GM23248 (cell line): ENCODE measurements at places on chromosomes 6 and 20.

- peak; percentile 17 for DNase-seq
Measured at GRCh38 chr6:54920628-54921027, 74.1 kb downstream of the FAM83B start.

DNA sequence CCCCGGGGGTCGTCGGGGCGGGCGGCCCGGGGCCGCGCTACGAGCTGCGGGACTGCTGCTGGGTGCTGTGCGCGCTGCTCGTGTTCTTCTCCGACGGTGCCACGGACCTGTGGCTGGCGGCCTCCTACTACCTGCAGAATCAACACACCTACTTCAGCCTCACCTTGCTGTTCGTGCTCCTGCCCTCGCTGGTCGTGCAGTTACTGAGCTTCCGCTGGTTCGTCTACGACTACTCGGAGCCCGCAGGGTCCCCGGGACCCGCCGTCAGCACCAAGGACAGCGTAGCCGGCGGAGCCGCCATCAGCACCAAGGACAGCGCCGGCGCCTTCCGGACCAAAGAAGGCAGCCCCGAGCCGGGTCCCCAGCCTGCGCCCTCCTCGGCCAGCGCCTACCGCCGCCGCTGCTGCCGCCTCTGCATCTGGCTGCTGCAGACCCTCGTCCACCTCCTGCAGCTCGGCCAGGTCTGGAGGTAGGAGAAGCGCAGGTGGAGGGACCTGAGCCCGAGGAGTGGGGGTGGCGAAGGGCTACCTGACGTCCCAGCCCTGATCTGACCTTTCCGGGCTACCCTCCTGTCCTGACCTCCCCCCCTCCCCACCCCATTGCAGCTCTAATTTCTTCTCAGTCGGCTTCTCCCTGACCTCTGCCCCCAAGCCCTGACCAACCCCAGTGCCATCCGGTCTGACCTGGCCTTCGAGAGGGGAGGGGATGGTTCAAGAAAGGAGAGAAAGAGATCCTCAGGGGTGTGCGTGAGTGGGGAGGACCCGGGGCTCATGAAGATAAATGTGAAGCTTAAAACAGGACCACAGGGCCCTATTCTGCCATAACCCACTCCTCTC, 558 bp downstream of the XKR7 start:
- peak; percentile 74 for DNase-seq

DNA sequence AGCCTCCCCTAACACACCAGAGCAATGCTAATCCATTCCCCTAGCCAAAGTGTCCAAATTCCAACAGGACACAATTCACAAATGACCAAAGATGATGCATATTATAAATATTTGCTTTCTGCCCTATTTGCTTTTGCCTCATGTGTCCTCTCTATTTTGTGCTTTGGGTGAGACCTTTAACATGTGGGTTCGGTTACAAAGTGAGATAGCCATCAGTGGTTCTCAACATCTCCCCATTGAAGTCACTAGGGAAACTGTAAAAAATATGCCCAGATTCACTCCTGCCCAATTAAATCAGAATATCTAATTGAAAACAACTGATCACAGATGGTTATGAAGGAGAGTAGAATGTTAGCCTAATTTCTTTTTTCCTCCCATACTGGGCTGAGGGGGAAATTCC, 159.2 kb downstream of the MTFR2 start:
- peak; percentile 43 for DNase-seq

DNA sequence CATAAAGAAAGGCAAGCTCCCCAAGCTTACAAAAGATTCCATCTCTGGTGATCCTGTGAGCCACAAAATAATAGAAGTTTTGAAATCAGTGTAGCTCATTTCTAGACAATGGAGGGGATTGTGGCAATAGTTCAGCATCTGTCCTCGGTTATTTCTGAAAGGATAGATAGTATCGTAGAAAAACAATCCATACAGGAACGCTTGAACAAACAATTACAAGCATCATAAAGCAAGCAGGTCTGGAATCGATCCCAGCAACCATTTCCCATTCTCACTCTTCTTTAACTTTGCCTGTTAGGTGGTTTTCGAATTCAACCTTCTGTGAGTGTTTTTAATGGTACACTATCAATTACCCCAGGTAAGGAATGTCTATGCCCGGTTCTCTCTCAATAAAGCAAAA, 931.1 kb downstream of the KIF16B start:
- DNase-seq = no peak

GRCh38 chr20:5282561-5282960, 34.2 kb downstream of the PROKR2 start:
- DNase-seq = no peak

GRCh38 chr6:145756170-145756662, 20.9 kb upstream of the EPM2A start:
- DNase-seq = peak; percentile 79

- no peak for DNase-seq
Measured at GRCh38 chr6:44727651-44728630, 340.4 kb downstream of the CDC5L start.

DNA sequence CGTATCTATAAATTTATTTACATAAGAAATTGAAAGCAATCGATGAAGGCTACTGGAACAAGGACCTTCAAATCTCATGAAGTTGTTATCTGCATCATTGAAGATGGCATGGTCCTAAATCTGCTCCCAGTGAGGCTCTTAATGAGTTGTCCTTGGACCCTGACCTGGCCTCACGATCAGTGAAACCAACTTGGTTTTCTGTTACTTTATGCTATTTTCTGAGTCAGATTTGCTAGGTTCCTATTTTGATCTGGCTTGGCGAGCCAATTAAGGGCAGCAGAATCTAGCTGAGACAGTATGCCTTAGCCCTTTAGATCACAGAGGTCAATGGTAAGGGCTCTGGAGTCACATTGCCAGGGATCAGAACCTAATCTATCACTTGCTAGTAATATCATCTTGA, 30.1 kb upstream of the NOX3 start:
- DNase-seq = no peak

GRCh38 chr6:37517411-37517812, 17.7 kb upstream of the CCDC167 start:
- DNase-seq = peak; percentile 61

DNA sequence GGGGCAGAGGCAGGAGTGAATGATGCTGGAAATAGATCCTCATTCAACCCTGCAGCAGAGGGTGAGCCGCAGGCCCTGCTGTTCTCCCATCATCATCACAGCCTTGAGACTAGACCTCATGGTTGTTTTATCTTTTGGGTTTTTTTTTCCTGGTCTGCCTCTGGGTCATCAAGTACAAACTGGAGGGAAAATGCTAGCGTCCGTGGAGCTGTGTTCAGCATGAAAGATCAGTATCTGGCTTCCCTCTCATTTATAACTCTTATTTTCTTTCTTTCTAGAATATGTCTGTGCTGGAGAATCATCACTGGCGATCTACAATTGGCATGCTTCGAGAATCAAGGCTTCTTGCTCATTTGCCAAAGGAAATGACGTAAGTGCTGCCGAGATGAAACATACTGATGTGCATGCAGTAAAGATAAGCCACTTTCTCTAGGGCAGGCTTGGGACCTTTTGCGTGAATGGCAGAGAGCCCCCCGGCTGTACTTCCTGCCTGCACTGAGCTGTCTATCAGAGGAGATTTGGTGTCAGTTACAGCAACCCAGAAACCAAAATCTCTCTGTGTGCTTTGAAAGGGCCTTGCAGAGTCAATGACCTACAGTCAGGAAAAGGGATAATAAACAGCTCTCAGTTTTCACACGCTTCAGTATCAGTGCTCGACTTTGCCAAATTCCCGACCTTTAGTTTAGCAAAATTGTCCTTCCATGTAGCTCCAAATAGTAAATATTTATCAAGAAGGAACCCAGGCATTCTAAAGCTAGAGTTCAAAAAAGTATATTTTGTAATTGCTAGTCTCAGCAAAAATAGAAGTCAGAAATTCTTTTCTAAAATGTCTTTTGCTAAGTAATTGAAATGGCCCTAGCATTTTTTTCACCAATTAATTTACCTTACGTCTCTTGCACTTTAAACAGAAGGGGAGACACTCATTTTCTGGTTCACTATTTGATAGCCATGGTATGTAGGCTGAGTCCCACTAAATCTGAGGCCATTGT, 76.3 kb downstream of the MTFR2 start:
- DNase-seq = no peak

GRCh38 chr6:75430631-75431325, 62.8 kb downstream of the FILIP1 start:
- DNase-seq = no peak

GRCh38 chr6:98808541-98809210, 25.7 kb upstream of the POU3F2 start:
- peak; percentile 12 for DNase-seq

DNA sequence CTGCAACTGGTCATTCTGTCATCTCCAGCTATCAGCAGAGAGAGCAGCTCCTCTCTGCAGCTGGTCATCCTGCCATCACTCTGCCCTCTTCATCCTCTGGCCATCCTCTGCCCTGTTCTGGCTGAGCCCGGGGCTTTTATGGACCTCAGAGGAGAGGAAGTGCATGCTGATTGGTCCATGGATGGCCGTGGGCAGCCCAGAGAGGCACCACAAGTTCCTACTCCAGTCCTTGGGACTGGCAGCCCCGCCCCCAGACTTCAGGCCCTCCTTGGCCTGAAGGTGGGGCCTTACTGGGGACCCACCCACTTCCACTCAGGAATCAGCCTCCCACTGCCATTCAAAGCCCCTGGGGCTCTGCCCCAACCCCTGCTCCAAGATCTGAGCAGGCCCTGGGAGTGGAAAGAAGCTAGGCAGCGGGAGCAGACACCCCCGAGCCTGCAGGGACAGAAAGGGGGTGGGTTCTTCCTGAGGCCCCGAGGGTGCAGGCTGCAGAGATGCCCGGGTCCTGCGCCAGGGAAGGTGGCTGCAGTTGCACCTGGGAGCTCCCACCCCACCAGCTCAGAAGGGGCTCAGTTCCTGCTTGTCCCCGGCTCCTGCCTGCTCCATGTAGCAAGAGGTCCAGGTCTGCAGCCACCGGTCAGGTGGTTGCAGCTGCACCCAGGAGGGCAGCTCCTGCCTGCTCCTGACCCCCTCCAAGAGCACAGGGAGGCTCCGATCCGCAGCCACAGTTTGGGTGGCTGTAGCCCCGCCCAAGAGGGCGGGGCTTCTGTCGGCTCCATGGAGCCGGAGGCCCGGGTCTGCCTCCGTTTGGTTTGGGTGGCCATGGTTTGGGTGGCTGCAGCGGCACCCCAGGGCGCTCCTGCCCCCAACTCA, 34.1 kb upstream of the HMGA1 start:
- DNase-seq = no peak

DNA sequence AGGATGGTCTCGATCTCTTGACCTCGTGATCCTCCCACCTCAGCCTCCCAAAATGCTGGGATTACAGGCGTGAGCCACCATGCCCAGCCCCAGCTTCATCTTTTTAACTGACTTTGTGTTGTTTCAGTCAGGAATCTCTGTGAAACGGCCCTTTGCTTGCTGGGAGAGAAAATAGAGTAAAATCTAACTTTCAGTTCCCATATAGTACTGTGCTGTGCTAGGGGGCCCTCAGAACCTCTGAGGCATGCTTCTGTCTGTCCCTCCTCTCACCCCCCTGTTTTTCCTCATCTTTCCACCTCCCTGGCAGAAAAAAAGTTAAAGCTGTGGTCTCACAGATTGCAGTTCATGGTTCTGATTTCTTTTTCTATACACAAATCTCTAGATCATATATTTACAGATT, 48.4 kb downstream of the LRP11 start:
- no peak for DNase-seq

DNA sequence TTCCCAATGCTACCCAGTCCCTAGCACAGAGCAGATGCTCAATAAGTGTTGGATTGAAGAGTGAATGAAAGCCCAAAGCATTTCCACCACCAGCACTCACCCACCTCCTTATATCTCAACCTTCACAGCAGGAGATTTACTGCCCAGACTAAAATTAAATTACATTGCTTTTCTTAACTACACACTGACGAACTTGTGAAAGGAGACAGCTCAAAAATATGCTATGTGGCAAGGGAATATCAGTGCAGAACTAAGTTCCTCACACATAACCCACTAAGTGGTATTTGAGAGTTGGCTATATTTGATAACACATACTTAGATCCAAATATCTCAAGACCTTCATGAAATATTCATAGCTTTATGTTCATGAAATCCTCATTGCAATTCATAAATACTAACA, 137.7 kb downstream of the FRK start:
- DNase-seq = no peak

DNA sequence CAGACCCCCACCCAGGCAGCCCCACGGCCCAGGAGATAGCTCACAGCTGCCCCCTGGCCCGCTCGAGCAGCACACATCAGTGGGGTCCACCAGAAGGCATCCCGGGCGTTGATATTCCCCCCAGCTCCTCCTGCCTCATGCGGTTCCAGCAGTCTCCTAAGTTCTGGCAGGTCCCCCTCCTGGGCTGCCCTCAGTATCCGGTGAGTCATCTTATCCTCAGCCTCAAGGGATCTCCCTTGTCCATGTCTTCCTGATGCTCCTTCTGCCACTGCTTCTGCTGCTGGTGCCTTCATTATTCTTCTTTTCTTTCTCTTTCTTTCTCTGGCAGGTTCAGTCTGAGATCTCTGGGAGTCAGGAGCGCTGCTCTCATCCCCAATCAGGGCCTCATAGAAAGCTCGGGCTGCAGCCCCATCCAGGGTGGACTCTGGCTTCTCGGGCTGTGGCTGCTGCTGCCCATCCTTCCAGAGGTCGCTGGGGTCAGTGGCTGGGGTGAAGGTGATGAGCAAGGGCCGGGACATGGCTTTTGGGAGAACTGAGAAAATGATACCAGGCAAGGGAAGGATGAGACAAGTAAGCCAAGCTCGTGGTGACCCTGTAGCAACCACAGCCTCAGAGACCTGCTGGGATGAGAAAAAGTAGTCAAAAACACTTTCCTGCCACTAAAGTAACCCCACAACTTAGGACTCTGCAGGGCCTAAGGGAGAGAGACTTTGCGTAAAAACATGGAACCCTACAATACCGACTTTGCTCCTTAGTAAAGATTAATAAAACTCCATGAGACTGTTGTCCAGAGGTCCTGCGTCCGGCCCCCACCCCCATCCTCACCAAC, 622 bp downstream of the GPANK1 start:
- peak; percentile 90 for DNase-seq

DNA sequence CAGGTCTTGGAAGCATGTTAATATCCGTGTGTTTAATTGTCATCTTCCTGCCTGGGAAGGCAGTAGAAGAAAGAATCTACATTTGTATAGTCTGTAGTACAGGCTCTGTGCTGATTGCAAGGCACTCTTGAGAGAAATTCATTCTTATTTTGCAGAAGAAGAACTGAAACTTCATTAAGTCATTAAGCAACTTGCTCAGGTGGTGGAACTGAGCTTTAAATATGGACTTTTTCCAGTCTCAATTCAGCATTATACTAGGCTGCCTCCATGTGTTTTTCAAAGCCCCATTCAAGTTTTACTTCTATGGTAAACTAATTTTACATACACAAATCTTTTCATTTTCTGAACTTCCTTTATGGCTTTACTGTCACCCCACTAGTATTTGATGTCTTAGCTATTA, 18.7 kb downstream of the ZNF451 start:
- DNase-seq = no peak

GRCh38 chr6:166710084-166710483, 83.0 kb upstream of the RPS6KA2 start:
- peak; percentile 39 for DNase-seq

- no peak for DNase-seq
Measured at GRCh38 chr20:61370841-61371303, 118.8 kb downstream of the CDH4 start.

DNA sequence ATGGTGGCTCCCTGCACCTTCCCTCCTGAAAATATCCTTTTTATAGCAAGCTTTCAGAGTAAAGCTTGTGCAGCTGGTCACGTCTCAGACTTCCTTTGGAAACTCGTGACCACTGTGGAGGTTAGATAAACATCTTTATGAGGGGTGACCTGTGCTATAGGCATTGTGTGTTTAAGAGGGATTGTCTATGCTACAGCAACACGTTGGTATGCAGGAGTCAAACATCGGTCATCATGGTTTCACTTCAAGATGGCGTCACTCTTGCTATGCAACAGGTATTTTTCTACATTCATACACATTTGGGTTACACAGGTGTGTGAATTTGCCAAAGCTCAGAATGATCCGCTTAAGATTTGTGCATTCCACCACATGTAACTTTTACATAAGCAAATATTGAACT, 14.6 kb upstream of the BLCAP start:
- no peak for DNase-seq
